ENCODE measurements at places on chromosomes 6 and 20.

DNA sequence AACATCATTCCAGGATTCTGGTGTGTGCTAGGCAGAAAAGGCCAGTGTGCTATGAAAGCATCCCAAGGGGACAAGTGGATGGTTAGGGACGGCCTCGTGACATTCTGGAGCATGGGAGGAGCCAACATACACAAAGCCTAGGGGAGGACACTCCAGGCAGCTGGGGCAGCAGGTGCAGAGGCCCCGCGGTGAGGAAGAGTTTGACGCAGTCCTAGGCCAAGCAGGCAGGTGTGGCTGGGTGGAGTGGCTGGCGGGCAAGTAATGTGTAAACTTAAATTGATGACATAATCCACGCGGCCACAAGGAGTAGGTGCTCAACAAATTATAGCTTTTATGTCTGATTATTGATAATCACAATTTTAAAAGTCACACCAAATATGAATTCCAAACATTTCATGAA is 93.6 kb downstream of the TMEM242 start:
- DNase-seq, result no peak

- no peak for DNase-seq
These were observed 8.0 kb upstream of the STX7 start for GRCh38 chr6:132520953-132521352.

- no peak for DNase-seq
These were observed 11.0 kb downstream of the GFRA4 start for GRCh38 chr20:3652221-3652620.

GRCh38 chr20:18665135-18665534 is 77.3 kb downstream of the DTD1 start:
- DNase-seq, result no peak

DNA sequence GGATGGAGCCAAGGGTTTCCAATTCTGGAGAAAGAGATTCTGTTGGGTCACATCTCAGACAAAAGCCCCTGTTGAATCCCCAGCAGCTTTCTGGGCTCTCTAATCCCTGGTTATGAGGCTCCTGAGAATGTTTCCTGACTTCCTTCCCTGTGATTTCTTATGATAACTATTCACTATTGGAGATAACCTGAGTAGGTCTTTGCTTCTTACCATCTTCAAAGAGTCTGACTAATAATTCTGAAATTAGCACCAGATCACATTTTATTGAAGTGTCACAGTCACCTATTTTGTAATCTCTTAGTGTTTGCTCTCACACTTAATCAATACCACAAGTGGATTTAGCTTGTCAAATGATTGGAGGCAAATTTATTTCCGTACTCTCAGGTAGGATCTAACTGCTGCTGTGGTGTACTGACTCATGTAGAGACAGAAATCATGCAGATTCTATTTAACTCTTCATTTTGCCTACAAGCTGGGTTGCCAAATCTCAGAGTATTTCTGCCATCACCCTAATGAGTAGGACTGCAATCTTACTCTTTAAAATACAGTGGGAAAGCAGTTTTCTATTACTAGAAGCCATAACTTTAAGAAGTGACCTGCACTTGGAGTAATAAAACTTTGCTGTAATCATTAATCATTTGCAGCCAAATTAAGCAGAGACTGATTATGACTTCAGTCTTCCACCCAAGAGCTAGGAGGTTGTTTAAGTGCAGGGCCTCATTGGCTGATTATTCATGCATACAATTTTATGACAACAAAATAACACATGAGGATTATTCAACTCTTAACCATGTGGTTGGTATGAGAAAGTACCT is 422.1 kb downstream of the EPM2A start:
- no peak for DNase-seq

DNA sequence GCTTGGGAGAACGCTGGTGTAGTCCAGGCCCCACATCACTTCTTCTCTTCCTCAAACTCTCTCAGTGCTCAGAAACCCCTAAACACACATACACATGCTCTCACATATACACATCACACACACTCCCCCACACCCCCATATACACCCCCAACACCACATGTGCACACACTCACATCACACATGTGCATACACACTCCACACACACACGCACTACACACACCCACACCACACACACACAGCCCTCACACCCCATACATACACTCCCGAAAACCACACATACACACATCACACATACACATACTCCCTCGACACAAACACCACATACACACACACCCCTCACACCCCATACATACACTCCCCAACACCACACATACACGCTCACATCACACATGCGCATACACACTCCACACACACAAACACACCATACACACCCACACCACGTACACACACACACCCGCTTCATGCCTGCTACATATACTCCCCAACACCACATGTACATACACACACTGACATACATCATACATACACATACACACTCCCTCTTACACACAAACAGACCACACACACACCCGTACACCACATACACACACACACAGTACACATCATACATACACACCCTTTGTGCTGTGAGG is 110.3 kb upstream of the TMEM170B start:
- DNase-seq, result no peak

Data from NB4 (cell line).